Astrocyte (in vitro differentiated cells and primary cell): ENCODE measurements at places on chromosomes 1 and 21. TPM values are rescaled to one million over a fixed set of nuclear protein-coding genes. Genes with fewer than 3 reads are reported as not detected.

The JAK1 gene
- total RNA-seq, result 80.7 and 87.0 TPM in 2 replicates

GRCh38 chr1:11245248-11245647 lies 17.1 kb downstream of the MTOR start:
- DNase-seq, result no peak

The KRTAP13-2 gene
- total RNA-seq, result not detected in 2 replicates

The RORC gene
- total RNA-seq, result not detected in 2 replicates

The LAMC1 gene
- 270 and 284 TPM in 2 replicates for total RNA-seq

- DNase-seq, result peak; percentile 88
These were observed 646.2 kb downstream of the SMYD3 start for GRCh38 chr1:245860657-245861544.

DNA sequence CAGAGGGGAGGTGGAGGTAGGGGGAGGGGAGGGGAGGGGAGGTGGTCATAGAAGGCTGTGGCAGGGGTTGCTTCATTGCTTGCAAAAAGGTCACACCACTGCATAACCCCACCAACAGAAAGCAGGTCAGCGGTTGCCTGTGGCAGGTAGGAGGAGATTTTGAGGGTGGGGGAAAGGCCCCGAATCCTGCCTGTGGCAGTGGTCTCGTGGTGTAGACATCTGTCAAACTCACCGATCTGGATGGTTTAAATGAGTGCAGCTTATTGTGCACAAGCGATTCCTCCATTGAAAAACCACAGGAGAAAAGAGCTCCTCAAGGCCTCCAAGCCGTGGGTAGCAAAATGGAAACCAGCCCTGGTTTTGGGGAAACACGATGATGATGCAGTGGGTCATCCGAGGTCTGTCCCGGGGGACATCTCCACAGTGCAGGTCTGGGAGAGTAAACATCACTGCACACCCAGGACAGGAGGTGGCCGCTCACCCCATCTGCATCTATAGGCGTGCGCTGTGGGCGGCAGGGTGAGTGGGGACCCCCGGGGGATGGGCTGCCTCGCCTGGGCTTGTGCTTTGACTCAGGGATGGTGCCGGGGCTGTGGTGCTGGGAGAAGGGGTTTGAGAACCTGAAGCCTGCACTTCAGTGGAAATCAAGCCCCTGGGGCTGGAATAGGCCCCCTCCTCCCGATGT lies 112.3 kb downstream of the CRYAA start:
- no peak for DNase-seq

DNA sequence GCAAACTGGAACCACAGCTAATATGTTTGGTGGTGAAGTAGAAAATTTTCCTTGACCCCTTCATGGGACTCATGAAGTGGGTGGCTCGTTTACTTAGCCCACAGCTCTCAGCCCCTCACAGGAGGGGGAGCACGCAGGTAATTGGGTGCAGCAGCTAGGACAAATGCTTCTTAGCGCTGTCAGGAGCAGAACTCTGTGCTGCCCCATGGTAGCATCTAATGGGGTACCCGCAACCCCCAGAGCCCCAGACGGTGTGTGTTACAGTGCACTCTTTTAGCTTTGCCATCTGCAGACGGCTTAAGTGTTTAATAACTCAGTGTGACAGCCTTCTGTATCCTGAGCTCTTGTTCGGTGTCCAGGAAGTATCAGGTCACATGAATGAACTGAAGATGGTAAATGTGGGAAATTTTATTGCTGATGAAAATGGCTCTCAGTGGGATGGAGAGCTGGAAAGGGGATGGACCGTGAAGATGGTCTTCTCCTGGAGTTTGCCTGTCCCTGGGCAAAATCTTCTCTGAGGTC lies 189.6 kb upstream of the ZRANB2 start:
- DNase-seq, result no peak

- no peak for DNase-seq
These were observed 169.8 kb downstream of the ADGRL4 start for GRCh38 chr1:78836726-78837125.

- DNase-seq, result no peak
These were observed 5.0 kb downstream of the HAPLN2 start for GRCh38 chr1:156623946-156624813.

The DNAJC28 gene
- 2.1 and 2.4 TPM in 2 replicates for total RNA-seq

DNA sequence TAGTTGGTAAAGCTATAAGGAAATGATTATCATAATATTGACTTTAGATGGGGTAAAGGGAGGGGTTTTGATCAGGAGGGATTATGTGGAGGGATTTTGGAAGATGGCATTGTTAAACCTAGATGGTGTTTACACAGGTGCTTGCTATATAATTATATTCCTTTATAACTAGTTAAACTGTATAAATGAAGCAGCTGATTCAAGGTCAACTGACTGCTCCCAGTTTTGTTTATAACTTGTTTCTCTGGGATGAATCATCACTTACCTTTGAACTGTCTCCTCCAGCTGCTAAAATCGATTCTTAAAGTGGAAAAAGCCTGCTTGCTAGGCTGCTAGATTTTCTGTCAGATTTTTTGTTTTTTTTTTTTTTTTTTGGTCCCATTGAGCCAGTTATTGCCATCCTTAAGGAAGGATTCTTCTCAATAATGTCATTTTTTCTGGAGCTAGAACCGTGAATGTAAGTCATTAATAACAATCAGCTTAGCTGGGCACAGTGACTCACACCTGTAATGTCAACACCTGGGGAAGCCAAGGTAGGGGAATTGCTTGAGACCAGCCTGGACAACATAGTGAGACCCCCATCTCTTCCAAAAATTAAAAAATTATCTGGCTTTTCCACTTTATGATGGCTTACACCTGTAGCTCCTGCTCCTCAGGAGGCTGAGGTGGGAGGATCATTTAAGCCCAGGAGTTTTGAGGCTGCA lies 153.2 kb downstream of the PIK3R3 start:
- DNase-seq, result peak; percentile 16

The TTC24 gene
- total RNA-seq, result not detected in 2 replicates

- no peak for DNase-seq
These were observed 1.4 kb downstream of the CDA start for GRCh38 chr1:20590306-20590777.

- DNase-seq, result no peak
These were observed 132.4 kb downstream of the DSCAM start for GRCh38 chr21:40714536-40714935.

The OR2M3 gene
- total RNA-seq, result not detected in 2 replicates

DNA sequence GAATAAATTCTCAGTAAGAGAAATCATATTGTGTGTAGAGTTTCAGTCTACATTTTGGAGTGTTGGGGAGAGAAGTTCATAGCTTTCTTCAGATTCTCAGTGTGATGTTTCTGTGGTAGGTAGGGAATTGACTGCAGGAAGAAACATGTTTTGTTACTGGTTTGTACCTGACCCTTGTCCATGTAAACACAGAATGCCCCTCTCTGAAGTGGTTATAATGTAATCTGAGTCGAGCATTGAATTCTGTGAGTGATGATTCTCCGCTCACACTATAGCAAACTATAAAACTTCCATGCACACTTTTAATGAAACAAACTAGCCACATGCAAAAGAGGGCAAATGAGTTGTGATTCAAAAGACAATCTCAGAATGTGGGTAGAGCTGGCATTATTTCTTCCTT lies 433.2 kb downstream of the USP25 start:
- no peak for DNase-seq

GRCh38 chr1:186440584-186440983 lies 20.3 kb downstream of the PDC start:
- peak; percentile 49 for DNase-seq

The INTS11 gene
- 75.9 and 84.8 TPM in 2 replicates for total RNA-seq

GRCh38 chr1:229999004-229999670 lies 67.9 kb upstream of the GALNT2 start:
- peak; percentile 6 for DNase-seq

GRCh38 chr1:100266741-100267140 lies 725 bp downstream of the RTCA start:
- no peak for DNase-seq

DNA sequence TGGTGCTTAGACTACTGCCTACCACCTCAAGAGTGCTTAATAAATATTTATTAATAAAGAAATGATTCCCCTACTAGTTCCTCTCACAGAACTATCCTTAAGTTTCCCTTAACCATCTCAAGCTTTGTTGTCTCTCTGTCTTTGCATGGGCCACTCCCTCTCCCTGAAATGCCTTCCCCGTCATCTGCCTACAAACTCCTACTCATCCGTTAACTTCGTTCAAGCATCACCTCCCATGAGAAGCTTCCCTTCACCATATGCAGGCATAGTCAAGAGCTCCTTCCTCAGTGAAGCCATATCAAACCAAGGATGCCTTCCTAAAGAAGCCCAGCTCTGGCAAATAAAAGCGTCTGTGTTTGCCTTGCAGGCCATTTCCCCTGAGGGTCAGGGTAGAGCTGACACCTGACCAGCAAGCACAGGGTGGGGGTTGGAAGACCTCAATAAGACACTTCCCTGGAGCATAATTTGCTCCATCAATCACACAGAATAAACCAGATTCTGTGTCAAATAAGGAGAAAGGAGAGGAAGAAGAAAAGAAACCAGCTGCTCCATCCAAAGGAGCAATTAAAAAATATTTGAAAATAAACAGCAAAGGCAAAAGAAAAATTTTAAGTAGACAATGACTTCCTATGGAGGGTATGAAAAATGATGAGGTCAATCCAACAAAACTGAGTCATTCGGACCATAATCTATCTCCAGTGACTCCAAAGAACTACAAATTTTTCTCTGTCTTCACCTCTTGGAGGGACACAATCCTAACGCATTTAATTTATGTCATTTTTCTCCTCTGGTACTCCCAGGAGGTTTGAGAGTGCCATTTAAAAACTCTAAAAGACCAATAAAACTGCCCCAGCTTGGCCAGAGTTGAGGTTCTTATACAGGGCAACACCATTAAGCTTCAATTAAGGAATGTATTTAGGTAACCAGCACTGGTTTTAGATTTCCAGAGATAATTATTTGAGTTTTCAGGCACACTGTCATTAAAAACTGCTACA lies 303.6 kb downstream of the KCNH1 start:
- DNase-seq, result no peak

DNA sequence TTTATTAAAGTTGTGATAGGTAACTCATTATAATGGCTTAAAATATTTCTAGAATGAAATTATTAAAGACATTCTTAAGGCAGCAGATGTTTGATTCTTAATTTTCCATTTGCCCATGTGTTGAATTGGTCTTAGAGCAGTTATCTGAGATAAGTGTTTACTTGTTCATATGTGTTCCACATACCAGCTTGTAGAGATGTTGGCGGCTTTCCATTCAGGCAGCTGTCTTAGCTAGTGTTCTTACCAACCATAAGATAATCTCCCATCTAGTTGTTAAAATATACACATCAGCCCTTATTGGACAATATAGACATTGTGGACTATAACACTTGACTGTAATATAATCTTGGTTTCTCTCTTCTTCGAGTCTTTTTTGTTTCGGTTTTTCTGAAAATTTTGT lies 1372.9 kb upstream of the ADGRL2 start:
- DNase-seq, result no peak

DNA sequence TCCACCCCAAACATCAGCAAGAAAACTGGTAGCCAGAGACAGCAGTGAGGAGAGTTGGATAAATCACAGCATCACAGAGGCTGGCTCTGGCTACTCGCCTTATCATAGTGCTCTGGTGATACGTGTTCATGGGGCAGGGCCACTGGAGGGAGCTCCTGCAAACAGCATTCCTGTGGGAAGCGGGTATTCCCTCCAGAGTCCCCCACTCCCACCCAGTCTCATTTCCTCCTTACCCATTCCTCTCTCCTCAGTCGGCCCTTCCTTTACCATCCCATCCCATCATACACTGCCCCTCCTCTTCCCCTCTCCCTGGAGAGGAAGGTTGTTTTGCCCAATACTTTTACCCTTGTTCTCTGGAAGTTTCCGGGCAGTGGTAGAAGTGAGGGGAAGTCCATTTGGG lies 7.1 kb downstream of the NHLH2 start:
- DNase-seq, result no peak

The RIMS3 gene
- total RNA-seq, result 4.3 and 4.9 TPM in 2 replicates

The LCE1B gene
- total RNA-seq, result not detected in 2 replicates

The TNNI3K gene
- 0.45 TPM in 1 of 2 replicates, not detected in the other for total RNA-seq

The OR10J1 gene
- not detected in 2 replicates for total RNA-seq

DNA sequence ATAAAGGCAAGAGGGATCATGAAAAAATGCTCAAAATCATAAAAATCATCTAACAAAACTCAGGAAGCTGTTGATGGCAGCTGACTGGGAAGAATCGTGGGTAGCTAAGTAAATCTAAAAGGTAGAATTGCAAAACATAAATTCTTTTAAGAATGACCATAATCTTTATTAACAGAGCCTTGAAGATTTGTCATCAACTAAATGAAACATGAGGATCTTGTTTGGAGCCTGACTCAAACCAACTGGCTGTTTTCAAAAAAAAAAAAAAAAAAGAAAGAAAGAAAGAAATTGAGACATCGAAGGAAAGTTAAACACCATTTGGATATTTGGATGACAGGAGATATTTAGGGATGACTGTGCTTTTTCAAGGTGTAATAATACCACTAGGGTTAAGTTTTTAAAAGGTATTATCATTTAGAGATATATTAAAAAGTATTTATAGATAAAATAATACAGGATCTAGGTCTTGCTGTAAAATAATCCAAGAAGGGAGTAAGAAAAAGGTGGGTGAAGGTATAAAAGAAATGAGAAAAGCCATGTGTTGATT lies 48.6 kb downstream of the CD34 start:
- DNase-seq, result no peak

The LAD1 gene
- total RNA-seq, result 0.29 and 1.2 TPM in 2 replicates

- no peak for DNase-seq
These were observed 107.6 kb downstream of the GALNT2 start for GRCh38 chr1:230174471-230175162.

DNA sequence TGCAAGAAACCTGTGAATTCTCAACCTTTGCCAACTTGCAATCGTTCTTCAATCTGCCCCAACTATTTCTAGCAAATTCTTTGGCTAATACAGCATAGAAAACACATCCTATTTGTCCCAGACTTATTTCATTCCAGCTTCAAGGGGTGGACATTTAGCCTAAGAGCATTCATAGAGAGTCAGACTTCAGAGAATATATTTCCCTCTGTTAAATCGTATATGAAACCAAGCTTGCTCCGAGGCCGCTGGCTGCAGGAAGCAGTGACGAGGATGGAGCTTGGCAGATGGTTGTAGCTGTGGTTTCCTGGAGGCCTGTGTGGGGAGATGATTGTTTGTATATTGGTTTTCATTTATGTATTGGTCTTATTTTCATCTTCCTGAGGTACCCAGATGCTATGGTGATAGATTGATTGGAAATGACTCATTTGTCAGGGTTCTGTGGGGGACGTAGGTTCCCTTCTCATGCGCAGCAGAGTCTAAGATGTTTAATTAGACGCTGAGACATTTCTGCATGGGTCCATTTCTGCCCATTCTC lies 26.1 kb downstream of the MAN1C1 start:
- peak; percentile 39 for DNase-seq

DNA sequence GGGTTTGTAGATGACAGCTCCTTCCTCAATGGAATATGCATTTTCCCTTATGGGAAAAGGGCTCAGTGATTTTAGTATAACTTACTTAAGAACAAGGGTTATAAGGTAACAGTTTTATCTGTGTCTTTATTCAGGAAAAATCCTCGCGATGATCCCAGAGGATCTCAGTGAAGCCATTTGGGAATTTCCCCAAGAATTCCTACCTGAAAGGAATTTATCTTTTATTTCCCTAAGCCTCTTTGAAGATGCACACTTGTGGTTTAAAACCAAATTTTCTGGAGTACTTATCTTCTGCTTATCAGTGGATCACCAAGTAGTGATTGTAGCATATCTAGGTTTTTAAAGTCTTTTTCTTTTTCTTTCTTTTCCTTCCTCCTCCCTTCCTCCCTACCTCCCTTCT lies 58.8 kb downstream of the AK4 start:
- no peak for DNase-seq

GRCh38 chr1:173287785-173288184 lies 80.7 kb upstream of the TNFSF4 start:
- DNase-seq, result no peak

GRCh38 chr1:179314928-179315327 lies 21.3 kb downstream of the SOAT1 start:
- DNase-seq, result no peak

The INSRR gene
- total RNA-seq, result 0.05 TPM in 1 of 2 replicates, not detected in the other
